Mesothelial cell of epicardium (in vitro differentiated cells): ENCODE measurements at places on chromosomes 3 and 15.

- H3K4me1 ChIP-seq = peaks cover 9% of the 10 kb centered on the region
- no peak for DNase-seq
These were observed 160.0 kb downstream of the SQOR start for GRCh38 chr15:45794712-45795439.

DNA sequence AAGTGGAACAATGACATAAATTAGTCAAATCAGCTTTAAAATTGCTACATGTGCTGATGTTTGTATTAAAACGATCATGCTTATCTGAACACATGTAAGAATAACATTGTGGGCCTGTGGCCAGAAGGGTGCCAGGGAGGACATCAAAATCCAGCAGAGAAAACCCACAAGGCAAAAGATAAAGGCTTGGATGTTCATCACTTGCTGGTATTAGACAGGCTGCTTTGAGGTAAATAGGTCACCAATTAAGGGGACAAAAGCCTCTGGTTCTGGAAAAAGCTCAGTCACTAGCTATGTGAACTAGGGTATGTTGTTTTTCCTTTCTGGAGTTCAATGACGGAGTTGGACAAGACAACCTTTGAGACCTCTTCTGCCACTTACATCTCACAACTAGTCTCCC lies 74.4 kb upstream of the TMEM108 start:
- no peak overlapping the region for H3K4me3 ChIP-seq
- DNase-seq = no peak
- H3K4me1 ChIP-seq = no peaks in the 10 kb centered on the region
- H3K27ac ChIP-seq = no peak overlapping the region

DNA sequence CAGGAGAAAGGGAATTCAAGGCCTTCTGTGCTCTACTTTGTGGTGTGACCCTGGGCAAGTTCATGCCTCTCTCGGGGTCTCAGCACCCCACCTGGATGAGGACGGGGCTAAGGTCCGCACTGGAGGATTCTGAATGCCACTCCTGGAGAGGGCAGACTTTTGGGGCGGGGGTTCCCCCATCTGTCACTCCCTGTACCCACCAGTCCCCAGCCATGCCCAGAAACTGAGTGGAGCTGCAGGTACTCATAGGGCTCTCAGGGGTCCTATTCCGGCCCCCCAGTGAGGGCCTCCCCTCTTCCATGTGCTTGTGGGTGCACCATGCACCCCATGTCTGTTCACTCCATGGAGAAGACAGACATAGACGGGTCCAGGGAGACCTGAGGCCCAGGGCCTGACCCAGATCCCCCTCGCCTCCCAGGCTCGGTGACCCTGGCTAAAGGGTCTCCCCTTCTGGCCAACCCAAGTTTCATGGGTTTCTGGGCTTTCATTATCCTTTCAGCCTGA lies 26.0 kb downstream of the ACSBG1 start:
- H3K27ac ChIP-seq = no peak overlapping the region
- DNase-seq = no peak
- no peak overlapping the region for H3K4me3 ChIP-seq
- H3K27me3 ChIP-seq = peaks cover 4% of the 10 kb centered on the region
- no peaks in the 10 kb centered on the region for H3K36me3 ChIP-seq

GRCh38 chr15:89198196-89198595 lies 23.2 kb downstream of the RLBP1 start:
- peaks cover 13% of the 10 kb centered on the region for H3K4me1 ChIP-seq
- no peak overlapping the region for H3K27ac ChIP-seq
- H3K36me3 ChIP-seq = peaks cover 13% of the 10 kb centered on the region
- H3K4me3 ChIP-seq = no peak overlapping the region

DNA sequence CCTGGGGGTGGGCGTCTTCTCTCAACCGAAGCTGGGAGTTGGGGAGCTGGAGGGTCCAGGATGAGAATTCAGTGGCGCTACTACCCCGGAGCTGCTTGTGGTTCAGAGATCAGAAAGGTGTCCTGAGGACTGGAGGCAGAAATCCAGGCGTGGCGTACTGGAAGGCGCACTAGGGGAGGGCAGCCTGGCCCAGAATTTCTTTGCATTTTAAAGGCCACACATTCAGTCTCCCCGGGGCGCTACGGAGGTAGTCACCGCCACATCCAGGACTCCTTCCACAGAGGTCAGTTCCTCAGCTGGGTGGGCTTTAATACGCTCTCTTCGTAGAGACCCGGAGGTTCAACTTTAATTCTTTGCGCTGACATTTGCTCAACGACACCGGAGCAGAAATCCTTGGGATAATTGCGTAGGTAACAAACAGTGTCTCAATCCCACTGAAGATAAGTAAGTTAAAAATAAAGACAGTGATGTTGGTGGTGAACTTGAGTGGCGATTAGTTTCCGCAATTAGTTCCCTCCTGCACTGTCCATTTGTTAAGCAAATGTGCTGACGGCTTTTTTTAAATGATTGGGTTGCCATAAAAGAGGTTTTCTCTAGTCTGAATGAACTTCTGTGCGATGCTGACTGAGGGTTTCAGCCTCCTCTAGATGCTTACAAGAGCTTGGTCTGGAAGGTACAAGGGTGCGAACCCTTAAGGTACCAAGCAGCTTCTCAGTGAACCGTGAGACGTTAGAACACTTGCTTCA lies 535 bp downstream of the MCTP2 start:
- no peaks in the 10 kb centered on the region for H3K36me3 ChIP-seq
- no peak overlapping the region for H3K27ac ChIP-seq
- DNase-seq = no peak
- H3K4me1 ChIP-seq = peaks cover 16% of the 10 kb centered on the region
- H3K4me3 ChIP-seq = peak overlapping the region; percentile 84

DNA sequence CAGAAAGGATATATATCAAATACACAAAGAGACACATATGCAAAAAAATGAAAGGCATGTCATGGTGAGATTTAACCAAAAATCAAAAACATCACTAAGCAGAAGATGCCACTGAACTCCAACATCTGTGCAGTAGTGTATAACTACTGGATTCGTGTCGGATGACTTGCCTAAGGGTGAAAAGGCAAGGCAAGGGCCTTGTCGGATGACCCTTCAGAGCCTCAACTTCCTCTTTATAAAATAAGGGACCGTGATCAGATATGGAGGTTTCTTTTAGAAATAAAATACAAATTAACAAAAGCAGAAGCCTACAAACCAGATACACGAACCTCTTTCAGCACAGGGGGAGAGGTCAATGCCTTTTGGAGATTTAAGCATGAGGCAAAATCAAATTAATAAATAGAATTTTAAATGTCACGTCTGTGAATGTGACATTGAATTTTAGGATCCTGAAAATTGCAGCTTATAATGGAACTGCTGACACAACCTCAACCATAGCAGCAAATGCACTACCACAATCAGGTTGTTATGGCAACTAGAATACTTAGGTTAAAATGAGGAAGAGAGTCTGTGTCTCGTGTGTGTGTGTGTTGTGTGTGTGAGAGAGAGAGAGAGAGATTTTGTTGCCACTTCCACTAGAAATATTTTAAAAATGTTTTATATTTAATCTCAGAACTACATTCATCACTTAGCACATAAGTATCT lies 8.3 kb upstream of the CHRM5 start:
- no peaks in the 10 kb centered on the region for H3K27me3 ChIP-seq
- DNase-seq = no peak
- H3K36me3 ChIP-seq = no peaks in the 10 kb centered on the region
- no peak overlapping the region for H3K27ac ChIP-seq
- H3K4me3 ChIP-seq = no peak overlapping the region

- no peaks in the 10 kb centered on the region for H3K27me3 ChIP-seq
- no peak for DNase-seq
- H3K36me3 ChIP-seq = peaks cover 18% of the 10 kb centered on the region
- no peak overlapping the region for H3K27ac ChIP-seq
- peaks cover 3% of the 10 kb centered on the region for H3K4me1 ChIP-seq
These were observed 5.5 kb upstream of the CRELD1 start for GRCh38 chr3:9928158-9928557.

- H3K27me3 ChIP-seq = no peaks in the 10 kb centered on the region
- DNase-seq = no peak
- no peak overlapping the region for H3K27ac ChIP-seq
- H3K4me3 ChIP-seq = peak overlapping the region; percentile 81
- peaks cover 20% of the 10 kb centered on the region for H3K4me1 ChIP-seq
These were observed 1.4 kb downstream of the XXYLT1 start for GRCh38 chr3:195269375-195270078.

DNA sequence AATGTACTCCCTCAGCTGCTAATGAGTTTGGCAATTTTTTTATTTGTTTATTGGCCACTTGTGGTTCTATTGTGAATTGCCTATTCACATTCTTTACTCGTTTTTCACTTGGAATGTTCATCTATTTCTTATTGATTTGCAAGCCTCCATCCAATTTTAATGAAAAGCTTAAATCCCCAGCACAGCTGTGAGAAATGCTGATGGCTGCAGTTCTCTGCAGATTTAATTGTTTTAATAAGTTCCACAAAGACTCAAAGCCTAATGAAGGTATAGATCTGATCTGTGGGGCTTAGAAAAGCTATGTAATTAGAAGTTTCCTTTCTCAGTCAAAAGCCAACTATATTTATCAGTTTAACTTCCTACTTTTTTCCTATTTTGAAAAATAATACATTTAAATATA lies 41.5 kb downstream of the LYZL4 start:
- H3K36me3 ChIP-seq = no peaks in the 10 kb centered on the region
- H3K4me3 ChIP-seq = no peak overlapping the region
- H3K27ac ChIP-seq = no peak overlapping the region
- no peak for DNase-seq

GRCh38 chr3:156630773-156631093 lies 43.7 kb upstream of the TIPARP start:
- peaks cover 45% of the 10 kb centered on the region for H3K4me1 ChIP-seq
- no peaks in the 10 kb centered on the region for H3K27me3 ChIP-seq
- no peaks in the 10 kb centered on the region for H3K36me3 ChIP-seq
- no peak for DNase-seq
- H3K27ac ChIP-seq = peak overlapping the region; percentile 17

DNA sequence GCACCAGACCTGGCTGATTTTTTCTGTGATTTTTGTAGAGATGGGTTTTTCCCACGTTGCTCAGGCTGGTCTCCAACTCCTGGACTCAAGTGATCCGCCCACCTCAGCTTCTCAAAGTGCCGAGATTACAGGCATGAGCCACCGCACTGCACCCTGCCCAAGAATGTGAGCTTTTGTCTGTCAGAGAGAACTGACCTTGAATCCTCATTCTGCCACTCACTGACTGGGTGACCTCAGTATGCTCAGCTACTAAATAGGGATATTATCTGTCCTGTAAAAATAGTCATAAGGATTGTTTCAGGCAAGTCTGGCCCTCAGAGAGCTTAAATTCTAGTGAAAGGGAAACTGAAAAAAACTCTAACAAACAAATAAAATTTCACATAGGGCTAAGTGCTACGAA lies 2.1 kb upstream of the RFT1 start:
- no peaks in the 10 kb centered on the region for H3K27me3 ChIP-seq
- H3K36me3 ChIP-seq = no peaks in the 10 kb centered on the region
- no peak overlapping the region for H3K27ac ChIP-seq

DNA sequence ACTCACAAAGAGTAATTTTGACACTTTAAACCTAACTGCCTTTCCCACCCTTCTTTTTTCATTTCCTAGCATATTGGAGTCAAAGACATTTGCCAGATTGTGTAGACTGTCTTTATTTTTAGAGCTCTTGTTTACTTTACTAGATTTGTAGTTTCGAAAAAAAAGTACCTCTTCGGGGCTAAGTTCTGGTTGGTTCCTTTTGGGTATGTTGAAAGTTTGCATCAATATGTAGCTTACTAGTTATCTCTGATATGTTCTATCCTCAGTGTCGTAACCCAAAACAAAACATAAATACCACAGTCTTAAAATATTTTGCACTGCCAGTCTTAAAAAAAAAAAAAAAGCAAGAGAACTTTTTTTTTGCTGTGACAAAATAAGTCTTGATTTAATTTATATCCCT lies 52.2 kb downstream of the REC114 start:
- H3K36me3 ChIP-seq = no peaks in the 10 kb centered on the region
- no peak overlapping the region for H3K4me3 ChIP-seq
- no peak overlapping the region for H3K27ac ChIP-seq
- no peak for DNase-seq

DNA sequence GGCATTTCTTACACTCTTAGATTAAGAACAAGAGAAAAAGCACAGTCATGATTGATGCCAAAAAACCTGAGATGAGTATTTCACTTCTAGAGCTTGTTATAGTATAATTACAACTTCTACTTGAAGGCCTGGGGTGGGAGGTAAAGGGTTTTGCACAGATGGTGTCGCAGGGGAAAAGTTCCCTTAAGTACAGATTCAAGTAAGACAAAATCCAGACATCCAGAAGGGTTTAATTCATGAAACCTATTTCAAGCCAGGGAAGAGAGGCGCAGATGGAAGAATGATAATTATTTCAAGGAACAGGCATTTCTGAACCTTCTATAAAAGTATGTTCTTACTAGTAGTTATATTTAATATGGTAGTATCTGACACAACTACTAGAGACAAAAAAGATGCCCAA lies 70.6 kb downstream of the TM4SF4 start:
- DNase-seq = no peak
- peak overlapping the region; percentile 80 for H3K27ac ChIP-seq
- H3K4me3 ChIP-seq = no peak overlapping the region
- H3K36me3 ChIP-seq = peaks cover 15% of the 10 kb centered on the region

- H3K27ac ChIP-seq = no peak overlapping the region
- DNase-seq = no peak
- H3K4me3 ChIP-seq = no peak overlapping the region
- no peaks in the 10 kb centered on the region for H3K36me3 ChIP-seq
- peaks cover 36% of the 10 kb centered on the region for H3K27me3 ChIP-seq
These were observed 24.3 kb downstream of the CACNA2D3 start for GRCh38 chr3:54146506-54147239.

DNA sequence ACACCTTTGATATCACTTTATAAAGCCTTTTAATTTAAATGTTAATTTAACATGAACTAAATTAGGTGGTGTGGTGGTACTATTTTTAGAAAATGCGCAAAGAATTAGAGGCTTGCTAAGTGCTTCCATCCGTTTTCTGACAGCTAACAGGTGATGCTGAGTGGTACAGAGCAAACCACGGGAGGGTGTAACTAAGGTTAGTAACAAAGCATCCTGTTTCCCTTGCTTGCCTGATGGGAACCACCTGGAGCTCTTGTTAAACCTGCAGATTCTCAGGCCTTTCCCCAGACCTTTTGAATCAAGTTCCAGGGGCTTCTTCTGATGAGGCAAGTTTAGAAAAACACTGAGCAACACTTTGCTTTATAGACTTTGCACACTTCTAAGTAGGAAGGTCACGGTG lies 101.0 kb downstream of the ATG7 start:
- H3K27ac ChIP-seq = no peak overlapping the region
- no peak overlapping the region for H3K4me3 ChIP-seq
- peaks cover 2% of the 10 kb centered on the region for H3K36me3 ChIP-seq
- no peaks in the 10 kb centered on the region for H3K27me3 ChIP-seq
- peaks cover 11% of the 10 kb centered on the region for H3K4me1 ChIP-seq
- no peak for DNase-seq

DNA sequence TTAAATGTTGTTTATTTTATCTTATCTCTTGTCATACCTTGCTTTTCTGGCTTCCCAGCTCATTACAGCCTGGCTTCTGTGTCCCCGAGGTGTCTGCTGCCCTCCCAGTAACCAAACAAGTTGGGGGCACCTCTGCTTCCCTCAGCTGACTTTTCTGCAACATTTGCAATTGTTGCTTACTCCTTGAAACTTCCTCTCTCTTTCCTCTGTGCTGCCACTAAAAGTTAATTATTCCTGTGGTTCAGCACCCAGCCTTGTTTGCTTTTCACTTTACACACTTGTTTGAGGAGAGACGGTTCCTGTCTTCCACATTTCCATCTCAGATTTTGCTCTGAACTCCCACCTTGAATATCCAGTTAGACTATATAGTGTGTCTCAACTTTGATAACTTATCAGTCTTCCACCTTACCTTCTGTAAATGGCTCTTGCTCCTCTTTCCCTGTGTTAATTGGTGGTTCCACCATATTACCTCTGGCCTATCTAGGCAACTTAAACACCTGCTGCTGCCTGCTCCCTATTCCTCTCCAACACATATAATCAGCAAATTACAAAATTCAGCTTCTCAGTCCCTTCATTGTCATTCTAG lies 21.6 kb downstream of the MCTP2 start:
- no peak overlapping the region for H3K4me3 ChIP-seq
- H3K27ac ChIP-seq = no peak overlapping the region
- DNase-seq = no peak
- peaks cover 4% of the 10 kb centered on the region for H3K4me1 ChIP-seq
- H3K27me3 ChIP-seq = no peaks in the 10 kb centered on the region
